Activated CD8-positive, alpha-beta T cell treated with anti-CD3 and anti-CD28 coated beads, Interleukin-2, amount 10 ng/mL, durations not matched to agents 7 days and 5 days (primary cell): ENCODE measurements at places on chromosomes 16 and 17. TPM values are rescaled to one million over a fixed set of nuclear protein-coding genes. Genes with fewer than 3 reads are reported as not detected.

GRCh38 chr16:52861614-52862022 lies 191.1 kb downstream of the CHD9NB start:
- no peaks in the 10 kb centered on the region for H3K36me3 ChIP-seq
- H3K27ac ChIP-seq: no peak overlapping the region

The BPTF gene
- 87.0 TPM for total RNA-seq

- no peak overlapping the region for H3K27ac ChIP-seq
- H3K27me3 ChIP-seq: peaks cover 33% of the 10 kb centered on the region
- no peak for DNase-seq
- H3K4me1 ChIP-seq: peaks cover 26% of the 10 kb centered on the region
- peak overlapping the region; percentile 31 for H3K4me3 ChIP-seq
Observed at GRCh38 chr17:1228781-1229348, 41.4 kb upstream of the BHLHA9 start.

DNA sequence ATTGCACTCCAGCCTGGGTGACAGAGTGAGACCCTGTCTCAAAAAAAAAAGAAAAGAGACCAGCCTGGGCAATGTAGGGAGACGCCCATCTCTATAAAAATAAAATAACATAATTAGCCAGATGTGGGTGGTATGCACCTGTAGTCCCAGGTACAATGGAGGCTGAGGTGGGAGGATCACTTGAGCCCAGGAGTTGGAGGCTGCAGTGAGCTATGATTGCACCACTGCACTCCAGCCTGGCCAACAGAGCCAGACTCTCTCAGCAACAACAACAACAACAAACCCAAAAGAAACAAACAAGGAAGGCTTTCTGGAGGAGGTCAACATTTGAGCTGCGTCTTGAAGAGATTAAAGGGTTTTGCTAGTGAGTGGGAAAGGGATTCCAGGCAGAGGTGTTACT lies 8.3 kb downstream of the EEF2K start:
- peaks cover 28% of the 10 kb centered on the region for H3K4me1 ChIP-seq
- no peak overlapping the region for H3K4me3 ChIP-seq
- DNase-seq: no peak
- no peaks in the 10 kb centered on the region for H3K27me3 ChIP-seq

- no peak overlapping the region for H3K4me3 ChIP-seq
- H3K27me3 ChIP-seq: no peaks in the 10 kb centered on the region
- peaks cover 55% of the 10 kb centered on the region for H3K4me1 ChIP-seq
- no peak overlapping the region for H3K27ac ChIP-seq
Observed at GRCh38 chr17:3959295-3959899, 4.8 kb downstream of the ATP2A3 start.

GRCh38 chr16:68999114-68999513 lies 106.3 kb upstream of the HAS3 start:
- no peak overlapping the region for H3K27ac ChIP-seq
- no peak overlapping the region for H3K4me3 ChIP-seq
- no peaks in the 10 kb centered on the region for H3K4me1 ChIP-seq
- no peak for DNase-seq

The TPSD1 gene
- total RNA-seq: not detected

GRCh38 chr17:73465953-73466230 lies 154.1 kb upstream of the CDC42EP4 start:
- H3K27me3 ChIP-seq: no peaks in the 10 kb centered on the region
- H3K36me3 ChIP-seq: no peaks in the 10 kb centered on the region
- DNase-seq: no peak
- H3K4me1 ChIP-seq: peaks cover 5% of the 10 kb centered on the region
- no peak overlapping the region for H3K27ac ChIP-seq

The CCL4 gene
- 6.5 TPM for total RNA-seq

DNA sequence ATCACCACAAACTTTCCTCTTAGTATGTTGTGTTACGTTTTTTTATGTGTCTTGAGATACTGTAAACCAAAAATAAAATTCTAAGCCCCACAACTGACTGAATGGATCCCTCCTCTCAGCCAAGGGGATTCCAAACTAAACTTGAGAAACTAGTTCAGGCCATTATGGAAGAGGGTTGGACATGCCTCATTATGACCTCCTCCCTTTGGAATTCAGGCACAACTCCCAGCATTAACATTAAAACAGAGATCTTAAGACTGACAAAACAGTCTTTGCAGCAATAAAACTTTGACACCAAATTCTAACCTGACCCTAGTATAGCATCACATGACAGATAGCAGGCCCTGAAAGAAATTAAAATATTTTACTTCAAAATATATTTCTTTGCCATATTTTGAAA lies 51.1 kb upstream of the SLC47A1 start:
- no peaks in the 10 kb centered on the region for H3K4me1 ChIP-seq
- H3K4me3 ChIP-seq: no peak overlapping the region
- H3K36me3 ChIP-seq: no peaks in the 10 kb centered on the region
- DNase-seq: no peak
- peaks cover 10% of the 10 kb centered on the region for H3K27me3 ChIP-seq
- H3K27ac ChIP-seq: no peak overlapping the region

GRCh38 chr16:27475561-27475960 lies 73.6 kb downstream of the IL21R start:
- H3K4me1 ChIP-seq: no peaks in the 10 kb centered on the region
- no peaks in the 10 kb centered on the region for H3K27me3 ChIP-seq
- no peak overlapping the region for H3K4me3 ChIP-seq
- no peak overlapping the region for H3K27ac ChIP-seq

The SULT1A2 gene
- total RNA-seq: 0.42 TPM

The CASKIN1 gene
- total RNA-seq: 0.63 TPM

- no peaks in the 10 kb centered on the region for H3K36me3 ChIP-seq
- DNase-seq: no peak
- H3K27ac ChIP-seq: no peak overlapping the region
- H3K4me1 ChIP-seq: no peaks in the 10 kb centered on the region
- H3K27me3 ChIP-seq: peaks cover 59% of the 10 kb centered on the region
- H3K4me3 ChIP-seq: no peak overlapping the region
Observed at GRCh38 chr17:74663561-74663960, 40.0 kb upstream of the CD300E start.

GRCh38 chr16:65105171-65105570 lies 16.7 kb downstream of the CDH11 start:
- no peak overlapping the region for H3K4me3 ChIP-seq
- H3K27me3 ChIP-seq: no peaks in the 10 kb centered on the region
- no peak overlapping the region for H3K27ac ChIP-seq
- DNase-seq: no peak
- no peaks in the 10 kb centered on the region for H3K4me1 ChIP-seq

GRCh38 chr17:81342269-81343070 lies 47.4 kb upstream of the SLC38A10 start:
- no peak for DNase-seq
- peaks cover 3% of the 10 kb centered on the region for H3K36me3 ChIP-seq
- peaks cover 15% of the 10 kb centered on the region for H3K4me1 ChIP-seq
- no peak overlapping the region for H3K27ac ChIP-seq
- H3K27me3 ChIP-seq: peaks cover 36% of the 10 kb centered on the region

DNA sequence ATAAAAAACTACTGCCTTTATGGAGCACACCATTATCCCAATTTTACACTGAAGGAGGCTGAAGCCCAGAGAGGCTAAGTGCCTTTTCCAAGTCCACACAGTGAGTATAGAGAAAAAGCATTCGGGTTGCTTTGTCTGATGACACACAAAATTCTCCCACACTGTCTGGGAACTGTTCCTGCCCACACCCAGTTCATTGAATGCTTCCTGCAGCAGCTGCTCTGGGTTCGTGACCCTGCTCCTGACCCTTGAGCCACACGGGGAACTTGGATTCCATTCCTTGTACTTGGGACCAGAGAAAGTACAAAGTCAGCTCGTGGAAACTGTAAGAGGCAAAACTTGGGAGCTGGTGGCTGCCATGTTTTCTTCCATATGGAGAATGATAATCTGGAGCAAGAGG lies 57.9 kb downstream of the AKAP1 start:
- no peak for DNase-seq
- H3K4me3 ChIP-seq: no peak overlapping the region
- no peak overlapping the region for H3K27ac ChIP-seq
- peaks cover 3% of the 10 kb centered on the region for H3K4me1 ChIP-seq
- no peaks in the 10 kb centered on the region for H3K36me3 ChIP-seq

The UMOD gene
- total RNA-seq: not detected

DNA sequence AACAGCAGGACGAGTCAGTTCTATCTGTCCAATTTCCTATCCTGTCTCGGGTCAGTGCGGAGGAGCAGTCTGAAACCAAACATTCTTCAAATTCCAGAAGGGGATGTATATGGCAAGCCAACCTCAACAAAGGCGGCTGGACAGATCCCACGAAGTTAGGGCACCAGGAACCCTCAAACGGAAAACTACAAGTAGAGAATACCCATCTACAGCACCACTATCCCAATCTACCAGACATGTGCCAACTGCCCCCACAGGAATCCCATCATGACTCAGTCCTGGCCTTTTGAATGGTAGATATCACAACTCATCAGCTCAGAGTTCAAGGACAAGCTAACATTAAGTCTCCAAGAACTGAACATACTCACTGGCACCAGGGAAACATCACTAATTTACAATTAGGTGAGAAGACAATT lies 2.3 kb downstream of the NAT9 start:
- H3K27ac ChIP-seq: peak overlapping the region; percentile 44
- H3K4me1 ChIP-seq: peaks cover 57% of the 10 kb centered on the region
- no peaks in the 10 kb centered on the region for H3K27me3 ChIP-seq
- no peak for DNase-seq
- peak overlapping the region; percentile 28 for H3K4me3 ChIP-seq

GRCh38 chr17:66306446-66306845 lies 4.0 kb downstream of the PRKCA start:
- peaks cover 72% of the 10 kb centered on the region for H3K4me1 ChIP-seq
- no peak for DNase-seq
- no peaks in the 10 kb centered on the region for H3K27me3 ChIP-seq
- H3K4me3 ChIP-seq: peak overlapping the region; percentile 97

The CIITA gene
- total RNA-seq: 23.3 TPM

- H3K27me3 ChIP-seq: no peaks in the 10 kb centered on the region
- peaks cover 66% of the 10 kb centered on the region for H3K4me1 ChIP-seq
- peak; percentile 56 for DNase-seq
Observed at GRCh38 chr16:27273670-27274423, 5.3 kb upstream of the NSMCE1 start.

DNA sequence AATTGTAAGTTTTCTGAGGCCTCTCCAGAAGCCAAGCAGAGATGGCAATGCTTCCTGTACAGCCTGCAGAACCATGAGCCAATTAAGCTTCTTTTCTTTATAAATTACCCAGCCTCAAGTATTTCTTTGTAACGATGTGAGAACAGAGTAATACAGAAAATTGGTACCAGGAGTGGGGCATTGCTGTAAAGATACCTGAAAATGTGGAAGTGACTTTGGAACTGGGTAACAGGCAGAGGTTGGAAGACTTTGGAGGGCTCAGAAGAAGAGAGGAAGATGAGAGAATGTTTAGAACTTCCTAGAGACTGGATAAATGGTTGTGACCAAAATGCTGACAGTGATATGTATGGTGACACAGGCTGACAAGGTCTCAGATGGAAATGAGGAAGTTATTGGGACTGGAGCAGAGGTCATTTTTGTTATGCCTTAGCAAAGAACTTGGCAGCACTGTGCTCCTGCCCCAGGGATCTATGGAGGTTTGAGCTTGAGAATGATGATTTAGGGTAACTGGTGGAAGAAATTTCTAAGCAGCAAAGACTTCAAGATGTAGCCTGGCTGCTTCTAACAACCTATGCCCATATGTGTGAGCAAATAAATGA lies 23.1 kb downstream of the PRDM7 start:
- H3K27ac ChIP-seq: no peak overlapping the region
- no peak overlapping the region for H3K4me3 ChIP-seq
- peaks cover 12% of the 10 kb centered on the region for H3K27me3 ChIP-seq
- H3K4me1 ChIP-seq: no peaks in the 10 kb centered on the region
- no peak for DNase-seq

The ENPP7 gene
- 0.13 TPM for total RNA-seq

GRCh38 chr16:22634954-22635353 lies 124.3 kb downstream of the NPIPB5 start:
- H3K4me3 ChIP-seq: no peak overlapping the region
- no peak for DNase-seq
- H3K36me3 ChIP-seq: no peaks in the 10 kb centered on the region
- H3K27me3 ChIP-seq: peaks cover 6% of the 10 kb centered on the region

- no peaks in the 10 kb centered on the region for H3K4me1 ChIP-seq
- no peaks in the 10 kb centered on the region for H3K27me3 ChIP-seq
- no peak for DNase-seq
- H3K4me3 ChIP-seq: no peak overlapping the region
- no peak overlapping the region for H3K27ac ChIP-seq
Observed at GRCh38 chr17:30433514-30433913, 43.7 kb upstream of the GOSR1 start.

GRCh38 chr17:50866950-50867362 lies 802 bp upstream of the TOB1 start:
- H3K27ac ChIP-seq: peak overlapping the region; percentile 95
- peak overlapping the region; percentile 82 for H3K4me3 ChIP-seq
- peaks cover 54% of the 10 kb centered on the region for H3K4me1 ChIP-seq
- H3K36me3 ChIP-seq: peaks cover 20% of the 10 kb centered on the region

The RNF112 gene
- total RNA-seq: not detected

The RGS9 gene
- 4.8 TPM for total RNA-seq

GRCh38 chr17:77085926-77086432 lies 54.8 kb upstream of the SEC14L1 start:
- H3K36me3 ChIP-seq: peaks cover 21% of the 10 kb centered on the region
- DNase-seq: no peak
- peaks cover 46% of the 10 kb centered on the region for H3K4me1 ChIP-seq
- peak overlapping the region; percentile 33 for H3K4me3 ChIP-seq

The TBC1D3E gene
- total RNA-seq: not detected

DNA sequence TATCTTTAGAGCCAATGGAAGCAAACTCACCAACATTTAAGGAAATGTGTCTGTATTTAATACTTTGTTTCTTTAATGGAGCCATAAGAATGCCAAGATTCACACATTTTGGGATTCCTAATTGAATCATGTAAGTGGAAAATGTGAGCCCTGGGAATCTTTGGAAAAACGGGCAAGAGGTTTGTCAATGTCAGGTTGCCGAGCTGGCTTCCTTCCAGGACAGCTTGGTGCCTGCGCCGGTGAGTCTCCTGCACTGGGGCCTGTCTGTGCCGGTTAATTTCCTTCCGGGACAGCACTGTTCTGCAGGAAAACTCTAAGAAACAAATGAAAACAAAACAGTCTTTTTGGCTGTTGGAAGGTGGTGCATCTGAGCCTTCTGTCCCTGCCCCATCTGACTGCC lies 210.6 kb downstream of the HAPSTR1 start:
- H3K36me3 ChIP-seq: no peaks in the 10 kb centered on the region
- no peak overlapping the region for H3K4me3 ChIP-seq
- no peaks in the 10 kb centered on the region for H3K27me3 ChIP-seq
- no peak overlapping the region for H3K27ac ChIP-seq
- no peaks in the 10 kb centered on the region for H3K4me1 ChIP-seq
- no peak for DNase-seq

The KRTAP1-1 gene
- total RNA-seq: not detected

The GRIN2A gene
- not detected for total RNA-seq

GRCh38 chr16:50594308-50595260 lies 46.4 kb downstream of the NKD1 start:
- H3K4me3 ChIP-seq: no peak overlapping the region
- no peaks in the 10 kb centered on the region for H3K36me3 ChIP-seq
- no peak overlapping the region for H3K27ac ChIP-seq
- H3K27me3 ChIP-seq: no peaks in the 10 kb centered on the region

The SCIMP gene
- not detected for total RNA-seq

GRCh38 chr17:74957935-74958740 lies 14.4 kb downstream of the HID1 start:
- H3K27ac ChIP-seq: peak overlapping the region; percentile 15
- H3K27me3 ChIP-seq: peaks cover 2% of the 10 kb centered on the region
- peaks cover 10% of the 10 kb centered on the region for H3K4me1 ChIP-seq
- DNase-seq: peak; percentile 85
- no peaks in the 10 kb centered on the region for H3K36me3 ChIP-seq

The CX3CL1 gene
- total RNA-seq: not detected

- DNase-seq: no peak
- no peak overlapping the region for H3K4me3 ChIP-seq
- H3K4me1 ChIP-seq: no peaks in the 10 kb centered on the region
- H3K36me3 ChIP-seq: no peaks in the 10 kb centered on the region
Observed at GRCh38 chr17:14886200-14886739, 378.9 kb downstream of the PMP22 start.

The EVPLL gene
- not detected for total RNA-seq
